ENCODE measurements at places on chromosomes 3 and 15.
A peak's percentile ranks its signal among the peaks of the same experiment; 100 is the strongest.

DNA sequence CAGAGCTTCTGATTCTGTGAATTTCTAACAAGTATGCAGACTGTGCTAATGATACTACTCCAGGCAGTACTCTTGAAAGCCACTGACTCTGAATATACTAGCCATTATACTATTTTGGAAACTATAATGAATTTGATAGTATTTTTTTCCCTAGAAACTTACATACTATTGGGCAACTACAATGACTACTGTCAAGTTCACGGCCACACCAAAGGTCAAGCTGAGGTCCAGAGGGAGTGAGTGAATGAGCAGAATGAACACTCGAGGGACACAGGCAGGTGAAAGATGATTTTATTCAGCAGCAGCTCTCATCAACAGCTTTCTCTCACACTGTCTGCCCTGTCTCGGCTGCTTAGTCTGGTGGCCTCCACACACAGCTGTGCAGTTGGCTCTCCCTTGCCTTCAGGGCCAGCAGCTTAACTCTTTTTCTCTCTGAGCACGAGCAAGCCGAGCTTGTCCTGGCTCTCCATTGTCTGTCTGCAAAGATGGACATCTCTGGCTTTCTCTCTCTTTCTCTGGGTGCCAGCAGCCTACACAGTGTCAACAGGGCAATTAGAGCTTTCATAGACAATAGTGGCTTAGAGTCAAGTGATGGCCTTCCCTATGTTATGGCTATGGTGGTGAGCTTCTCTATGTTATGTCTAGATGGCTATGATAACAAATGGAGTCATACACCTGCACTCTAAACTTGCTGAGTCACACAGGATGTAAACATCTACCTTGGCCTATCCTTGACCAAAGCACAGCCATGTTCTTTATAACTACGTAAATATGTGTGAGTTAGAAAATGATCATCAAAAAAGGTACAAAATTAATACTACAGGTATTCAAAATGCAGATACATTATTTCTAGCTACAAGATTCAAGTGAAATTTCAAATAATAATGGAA is 362.4 kb downstream of the CGGBP1 start:
- DNase-seq = no peak

GRCh38 chr3:161925749-161926360 is 429.2 kb downstream of the OTOL1 start:
- DNase-seq = no peak

- peak; percentile 1 for DNase-seq
These were observed 224.2 kb downstream of the CNTN3 start for GRCh38 chr3:74390121-74390877.

DNA sequence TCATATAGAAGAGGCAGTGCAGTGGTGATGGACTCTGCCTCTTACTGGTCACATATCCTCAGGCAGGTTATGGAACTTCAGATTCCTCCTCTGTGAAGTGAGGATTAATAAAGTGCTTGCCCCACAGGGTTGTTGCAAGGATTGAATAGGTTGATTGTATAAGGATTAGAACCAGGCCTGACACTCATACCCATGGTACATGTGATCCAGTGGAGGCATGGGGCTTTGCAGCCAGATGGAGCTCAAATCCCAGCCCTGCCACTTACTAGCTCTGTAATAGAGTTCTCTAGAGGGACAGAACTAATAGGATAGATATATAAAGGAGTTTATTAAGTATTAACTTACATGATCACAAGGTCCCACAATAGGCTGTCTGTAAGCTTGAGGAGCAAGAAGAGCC is 184.6 kb upstream of the EIF1B start:
- DNase-seq = no peak

- DNase-seq = no peak
These were observed 6.3 kb downstream of the THOC7 start for GRCh38 chr3:63857311-63857710.

DNA sequence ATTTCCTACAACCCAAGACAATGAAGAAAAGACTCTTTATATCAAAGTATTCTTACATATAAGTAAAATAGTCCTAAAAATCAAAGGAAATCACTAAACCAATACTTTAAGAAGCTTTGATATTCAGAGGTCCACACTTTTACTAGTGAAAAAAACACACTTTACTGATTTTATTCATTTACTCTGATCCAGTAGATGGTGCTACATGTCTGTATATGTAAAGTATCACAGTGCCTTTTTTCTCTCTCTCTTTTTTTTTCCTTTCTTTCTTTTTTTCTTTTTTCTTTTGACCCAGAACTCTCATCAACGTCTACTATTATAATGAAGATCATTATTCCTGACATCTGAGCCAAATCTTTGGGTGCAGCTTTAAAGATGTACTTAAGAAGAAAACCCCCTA is 10.8 kb upstream of the CCDC39 start:
- DNase-seq = no peak

DNA sequence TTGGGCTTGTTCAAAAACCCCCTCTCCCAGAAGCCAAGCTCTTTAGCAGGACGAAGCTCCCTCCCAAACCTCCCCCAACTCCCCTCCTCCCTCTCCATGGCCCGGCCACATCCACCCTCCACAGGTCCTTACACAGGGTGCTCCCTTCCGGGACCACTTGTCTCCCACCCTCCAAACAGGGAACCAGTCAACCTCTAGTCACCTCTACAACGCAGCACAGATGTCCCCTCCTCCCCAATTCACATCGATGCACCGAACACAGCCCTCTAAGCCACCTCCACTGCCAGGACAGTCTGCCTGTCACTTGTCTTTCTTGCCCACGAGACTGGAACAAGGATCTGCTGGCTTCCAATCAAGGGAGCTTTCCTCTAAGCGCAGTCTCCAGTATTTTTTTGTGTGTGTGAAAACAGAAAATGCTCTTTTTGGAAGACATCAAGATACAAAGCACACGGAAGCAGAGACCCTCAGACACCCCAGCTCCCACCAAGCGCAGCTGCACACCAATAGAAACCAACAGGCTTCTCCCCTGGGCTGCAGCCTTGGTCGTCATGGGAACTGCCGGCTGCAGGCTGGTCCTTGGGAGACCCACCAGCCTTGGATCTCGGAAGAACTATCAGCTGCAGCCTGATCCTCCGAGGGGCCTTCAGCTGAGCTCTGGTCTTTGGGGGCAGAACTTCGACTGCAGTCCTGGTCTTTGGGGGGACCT is 26.5 kb downstream of the IQSEC1 start:
- no peak for DNase-seq

DNA sequence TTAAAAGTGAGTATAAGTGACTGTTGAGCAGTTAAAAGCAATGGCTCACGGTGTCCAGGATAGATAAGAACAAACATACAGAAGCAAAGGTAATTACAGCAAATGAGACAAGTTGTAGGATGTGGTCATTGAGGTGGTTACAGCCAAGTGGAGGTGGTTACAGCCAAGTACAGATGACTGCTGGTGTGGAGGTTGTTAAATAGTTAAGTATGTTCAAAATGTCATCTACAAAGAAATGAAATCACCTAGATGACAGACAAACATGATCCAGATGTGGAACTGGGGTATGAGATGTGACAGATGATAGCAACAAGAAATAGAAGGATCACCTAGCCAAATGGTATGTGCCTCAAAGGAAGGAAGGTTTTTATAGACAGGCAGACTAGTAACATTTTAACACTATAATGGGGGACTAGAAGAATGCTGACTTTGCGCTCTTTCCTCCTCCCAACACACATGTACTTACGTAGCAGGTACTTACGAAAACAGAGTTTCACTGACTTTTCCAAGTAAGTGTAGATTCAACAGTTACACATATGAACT is 6.8 kb upstream of the ANKRD28 start:
- no peak for DNase-seq

DNA sequence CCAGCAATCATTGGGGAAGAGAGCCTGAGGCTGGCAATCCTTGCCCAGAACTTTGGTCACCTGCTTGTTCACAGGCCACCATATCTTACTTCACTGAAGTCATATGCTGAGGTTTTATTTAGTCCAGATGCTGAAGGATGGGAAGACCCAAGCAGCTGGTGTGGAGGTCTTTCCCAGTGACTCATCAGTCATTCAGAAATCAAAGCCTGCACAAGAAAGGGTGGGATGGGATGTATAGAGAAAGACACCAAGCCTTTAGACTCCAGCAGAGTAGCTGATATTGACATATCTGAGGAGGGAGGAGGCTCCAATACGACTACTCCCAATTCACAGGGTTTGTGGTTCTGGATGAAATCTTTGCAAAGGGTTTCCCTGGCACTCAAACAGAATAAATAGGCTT is 13.0 kb upstream of the PHLDB2 start:
- no peak for DNase-seq

- no peak for DNase-seq
These were observed 642.3 kb downstream of the ROBO2 start for GRCh38 chr3:77682162-77682561.

DNA sequence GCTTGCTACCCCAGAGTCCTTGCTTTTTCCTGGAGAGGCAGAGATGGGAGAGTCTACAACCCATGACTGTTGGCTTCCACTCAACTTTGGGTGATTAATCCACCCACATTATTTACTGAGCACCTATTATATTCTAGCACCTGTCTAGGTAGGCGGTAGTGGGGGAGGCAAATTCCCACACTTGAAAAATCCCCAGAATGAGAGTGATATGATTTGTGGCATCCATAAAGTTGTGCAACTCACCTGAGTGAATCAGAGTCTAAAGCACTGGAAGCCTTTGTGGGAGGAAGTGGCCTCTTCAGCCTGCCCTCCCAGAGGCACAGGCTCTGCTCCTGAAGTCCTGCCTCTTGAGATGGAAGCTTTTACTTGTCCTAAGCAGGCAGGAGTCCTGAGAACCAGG is 40.4 kb upstream of the CTNNB1 start:
- DNase-seq = no peak

DNA sequence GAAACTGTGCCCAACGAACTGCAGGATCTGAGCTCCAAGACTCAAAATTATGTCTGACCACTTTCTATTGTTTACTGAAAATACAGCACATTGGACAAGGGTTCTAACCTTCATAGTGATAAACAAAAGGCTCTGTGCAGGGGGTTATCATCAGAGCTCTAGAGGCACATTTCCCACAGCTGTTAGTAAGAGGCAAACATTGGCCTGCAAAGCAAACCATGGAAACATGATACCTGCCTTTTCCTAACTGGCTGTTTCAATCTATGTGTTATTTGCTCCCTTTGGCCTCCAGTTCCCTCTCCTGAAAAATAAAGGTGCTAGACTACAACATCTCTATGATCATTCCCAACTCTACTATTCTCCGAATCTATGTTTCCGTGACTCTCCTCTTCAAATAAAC is 159.7 kb upstream of the ARHGEF26 start:
- DNase-seq = no peak

- no peak for DNase-seq
These were observed 220.0 kb downstream of the FAM43A start for GRCh38 chr3:194905696-194906095.

- no peak for DNase-seq
These were observed 17.8 kb downstream of the USP3 start for GRCh38 chr15:63522225-63522578.

- peak; percentile 75 for DNase-seq
These were observed 11.3 kb upstream of the SOX2 start for GRCh38 chr3:181700168-181701087.

DNA sequence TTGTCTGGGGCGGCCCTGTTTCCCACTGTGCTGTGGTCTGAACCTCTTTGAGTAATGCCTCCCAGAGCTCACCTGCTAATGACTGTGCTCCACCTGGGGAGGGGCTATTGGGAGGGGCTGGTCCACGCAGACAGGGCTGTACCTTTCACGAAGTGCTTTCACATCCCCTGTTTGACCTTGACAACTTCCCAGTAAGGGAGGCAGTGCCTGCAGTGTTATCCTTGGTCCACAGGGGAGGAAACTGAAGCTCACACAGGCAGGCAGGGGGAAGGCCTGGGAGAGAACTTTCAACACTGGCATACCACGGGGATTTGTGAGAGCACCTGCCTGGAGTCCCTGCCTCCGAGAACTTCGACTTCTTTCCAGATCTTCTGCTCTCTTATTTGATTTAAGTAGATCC is 91.2 kb downstream of the CACNA1D start:
- DNase-seq = peak; percentile 28

DNA sequence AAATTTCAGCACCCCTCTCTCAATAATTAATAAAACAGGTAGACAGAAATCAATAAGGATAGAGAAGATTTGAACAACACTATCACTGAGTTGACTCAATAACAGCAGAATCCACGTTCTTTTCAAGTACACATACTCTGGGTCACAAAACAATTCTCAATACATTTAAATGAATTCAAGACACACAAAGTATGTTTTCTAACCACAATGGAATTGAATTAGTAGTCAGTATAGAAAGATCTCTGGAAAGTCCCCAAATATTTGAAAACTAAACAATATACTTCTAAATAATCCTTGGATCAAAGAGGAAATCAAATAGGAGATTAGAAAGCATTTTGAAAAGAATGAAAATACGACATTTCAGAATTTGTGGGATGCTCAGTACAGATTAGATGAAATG is 40.0 kb downstream of the TKT start:
- DNase-seq = no peak

DNA sequence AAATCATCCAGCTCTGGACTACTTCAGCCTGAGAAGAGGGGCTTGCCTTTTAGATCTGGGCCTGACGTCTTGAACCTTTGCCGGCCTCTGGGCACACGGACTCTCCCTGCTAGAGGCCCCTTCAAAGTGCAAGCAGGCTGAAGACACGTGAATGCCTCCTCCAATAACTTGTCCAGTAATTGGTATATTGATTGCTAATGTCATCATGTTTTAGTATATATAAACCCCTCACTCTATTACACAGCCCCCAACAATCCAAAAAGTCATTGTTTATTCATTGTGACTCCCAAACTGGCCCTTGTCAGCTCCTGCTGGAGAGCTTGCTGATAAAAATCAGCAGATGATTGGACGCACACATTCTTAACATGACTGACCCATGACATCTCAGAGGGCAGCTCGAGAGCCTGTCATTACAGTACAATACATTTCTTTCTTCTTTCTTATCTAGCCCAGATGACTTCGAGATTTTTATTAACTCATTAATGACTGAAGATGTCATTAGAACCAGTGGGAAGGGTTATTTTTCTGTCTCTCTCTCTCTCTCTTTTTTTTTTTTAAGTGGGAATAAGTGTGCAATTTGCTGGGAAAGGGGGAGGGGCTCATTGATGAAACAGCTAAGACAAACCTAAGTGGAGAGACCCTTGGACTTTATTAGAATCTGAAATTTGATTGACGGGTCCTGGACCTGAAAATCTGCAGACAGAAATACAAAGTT is 65.5 kb upstream of the NR2F2 start:
- no peak for DNase-seq

DNA sequence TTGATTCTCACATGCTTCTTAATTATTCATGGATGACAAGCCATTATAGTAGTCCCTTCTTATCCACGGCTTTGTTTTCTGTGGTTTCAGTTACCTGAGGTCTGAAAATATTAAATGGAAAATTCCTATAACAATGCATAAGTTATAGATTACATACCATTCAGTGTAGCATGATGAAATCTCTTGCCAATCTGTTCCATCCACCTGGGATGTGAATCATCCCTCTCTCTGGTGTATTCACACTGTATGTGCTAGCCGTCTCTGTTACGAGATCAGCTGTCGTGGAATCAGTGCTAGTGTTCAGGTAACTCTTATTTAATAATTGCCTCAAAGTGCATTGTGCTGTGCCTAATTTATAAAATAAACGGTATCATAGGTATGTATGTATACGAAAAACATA is 5.2 kb downstream of the WDR5B start:
- DNase-seq = no peak

GRCh38 chr3:152398495-152398894 is 129.8 kb downstream of the MBNL1 start:
- no peak for DNase-seq

GRCh38 chr3:62103531-62103930 is 269.8 kb downstream of the FEZF2 start:
- no peak for DNase-seq

Measured in H7 (cell line).